ENCODE measurements at places on chromosomes 6 and 20.

- no peak for DNase-seq
Measured at GRCh38 chr6:111254779-111255166, 167.5 kb downstream of the SLC16A10 start.

GRCh38 chr6:97222903-97223302 is 60.1 kb downstream of the MMS22L start:
- DNase-seq: no peak

GRCh38 chr6:148508401-148509041 is 165.9 kb downstream of the SASH1 start:
- no peak for DNase-seq

DNA sequence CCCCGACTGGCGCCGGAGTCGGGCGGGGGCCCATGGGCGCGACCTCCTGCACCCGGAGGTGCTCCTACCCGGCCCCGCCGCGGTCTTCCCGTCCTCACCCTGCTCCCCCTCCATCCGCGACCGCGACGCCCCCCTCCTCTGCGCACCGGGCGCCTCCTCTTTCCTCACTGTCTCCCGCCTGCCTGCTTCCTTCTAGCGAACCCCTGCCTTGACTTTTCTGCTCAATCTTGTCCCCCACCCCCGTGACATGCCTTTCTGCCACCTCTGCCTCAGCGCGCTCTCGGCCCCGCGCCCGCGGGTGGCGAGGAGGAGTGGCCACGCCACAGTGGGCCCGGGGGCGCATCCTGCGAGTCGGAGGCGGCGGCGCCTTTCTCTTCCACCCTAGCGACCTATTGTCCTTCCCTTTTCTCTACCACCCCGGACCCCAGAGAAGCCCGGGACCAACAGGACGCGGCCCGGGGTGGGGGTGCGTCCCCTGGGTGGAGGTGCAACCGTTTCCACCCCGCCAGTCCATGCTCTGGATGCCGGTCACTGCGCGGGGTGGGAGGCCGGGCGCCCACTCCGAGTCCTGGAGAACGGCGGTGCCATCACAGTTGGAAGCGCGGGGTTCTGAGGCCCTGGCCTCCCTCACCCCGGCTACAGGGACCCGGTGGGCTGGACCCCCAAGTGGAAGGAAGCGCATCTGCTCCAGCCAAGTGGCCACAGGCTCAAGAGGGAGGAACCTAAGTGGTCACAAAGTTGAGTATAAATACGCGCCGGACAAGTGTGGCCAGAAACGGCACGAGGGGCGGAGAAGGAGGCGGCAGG is 2.0 kb downstream of the PDE10A start:
- DNase-seq: no peak

DNA sequence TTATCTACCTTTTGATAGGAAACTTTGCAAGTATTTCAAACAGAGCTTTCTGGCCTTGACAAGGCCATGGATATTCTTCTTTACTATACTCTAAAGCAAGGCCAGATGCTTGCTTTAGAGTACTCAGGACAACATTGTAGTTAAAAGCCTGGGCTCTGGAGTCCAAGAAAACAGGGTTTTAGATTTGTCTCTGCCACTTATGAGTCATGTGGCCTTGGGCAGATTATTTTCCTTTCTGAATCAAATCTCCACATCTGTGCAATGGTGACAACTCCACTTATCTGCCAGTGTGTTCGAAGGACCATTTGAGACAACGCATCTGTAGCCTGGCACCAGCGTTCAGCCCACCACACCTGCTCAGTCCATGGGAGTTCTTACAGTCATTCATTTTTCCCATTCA is 265.9 kb upstream of the RIN2 start:
- DNase-seq: no peak

DNA sequence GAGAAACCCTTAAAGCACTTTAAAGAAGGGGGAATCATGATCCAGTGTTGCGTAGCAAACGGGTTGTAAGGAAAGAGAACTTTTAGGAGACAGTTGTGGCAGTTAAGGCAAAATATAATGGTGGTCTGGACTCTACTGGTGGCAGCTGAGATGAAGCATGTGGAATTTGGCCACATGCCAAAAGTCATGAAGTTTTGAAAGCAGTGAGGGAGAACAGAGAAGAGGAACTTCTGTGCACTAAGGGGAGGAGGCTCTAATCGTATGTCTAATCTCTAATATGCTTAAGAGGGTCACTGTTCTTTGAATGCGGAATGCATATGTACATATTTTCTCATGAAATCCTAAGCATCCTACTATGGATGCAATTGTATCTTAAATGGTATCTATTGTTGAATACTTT is 91.5 kb downstream of the RIMS1 start:
- no peak for DNase-seq

DNA sequence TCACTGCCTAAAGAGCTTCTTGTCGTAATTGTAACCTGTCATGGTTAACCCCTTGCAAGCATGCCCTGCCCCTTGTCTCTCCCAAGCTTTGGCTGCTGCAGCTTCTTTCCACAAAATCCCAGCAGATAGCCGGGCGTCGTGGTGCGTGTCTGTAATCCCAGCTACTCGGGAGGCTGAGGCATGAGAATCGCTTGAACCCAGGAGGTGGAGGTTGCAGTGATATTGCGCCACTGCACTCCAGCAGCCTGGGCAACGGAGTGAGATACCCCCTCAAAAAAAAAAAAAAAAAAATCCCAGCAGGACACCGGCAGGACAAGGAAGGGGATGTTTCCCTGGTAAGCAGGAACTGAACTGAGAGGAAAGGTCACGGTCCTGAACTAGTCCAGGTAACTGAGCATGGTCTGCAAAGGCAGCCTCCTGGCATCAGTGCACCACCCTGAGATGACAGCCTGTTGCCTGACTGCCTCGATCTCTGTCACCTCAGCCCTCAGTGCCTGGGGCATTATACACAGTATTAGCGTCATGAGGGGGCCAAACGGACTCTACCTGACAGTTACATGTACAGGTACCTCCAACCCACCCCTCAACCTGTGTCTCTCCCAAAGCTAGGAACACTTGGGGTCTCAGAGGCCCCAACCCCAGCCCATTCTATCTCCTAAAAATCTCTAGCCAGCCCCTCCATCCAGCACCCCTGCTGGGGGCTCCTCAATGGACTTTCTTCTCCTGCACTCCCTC is 1.8 kb downstream of the LZTS3 start:
- no peak for DNase-seq

- DNase-seq: no peak
Measured at GRCh38 chr6:14757418-14757817, 488.5 kb upstream of the JARID2 start.

DNA sequence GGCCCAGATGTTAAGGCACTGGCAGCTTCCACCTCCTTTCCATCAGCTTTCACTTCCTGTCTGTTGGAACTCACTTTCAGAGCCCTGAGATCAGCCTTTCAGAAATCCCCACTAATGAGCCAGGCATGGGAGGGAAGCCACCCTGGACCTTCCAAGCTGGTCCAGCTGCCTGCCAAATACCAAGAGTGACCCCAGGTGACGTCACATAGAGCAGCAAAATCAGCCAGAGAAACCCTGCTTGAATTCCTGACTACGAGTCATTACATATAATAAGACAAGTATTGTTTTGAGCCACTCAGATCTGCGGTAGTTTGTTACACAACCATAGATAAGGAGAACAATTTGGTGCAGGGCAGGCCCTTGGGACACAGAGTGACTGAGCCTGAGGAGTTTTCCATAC is 556.0 kb upstream of the JAG1 start:
- DNase-seq: no peak

- no peak for DNase-seq
Measured at GRCh38 chr20:25302596-25302995, 54.7 kb downstream of the PYGB start.

GRCh38 chr20:15496501-15497039 is 1076.7 kb downstream of the KIF16B start:
- no peak for DNase-seq

GRCh38 chr6:108322728-108323127 is 27.9 kb downstream of the AFG1L start:
- DNase-seq: no peak

GRCh38 chr6:111850295-111850937 is 22.8 kb downstream of the FYN start:
- no peak for DNase-seq

GRCh38 chr6:169866140-169866534 is 114.7 kb downstream of the ERMARD start:
- DNase-seq: no peak

DNA sequence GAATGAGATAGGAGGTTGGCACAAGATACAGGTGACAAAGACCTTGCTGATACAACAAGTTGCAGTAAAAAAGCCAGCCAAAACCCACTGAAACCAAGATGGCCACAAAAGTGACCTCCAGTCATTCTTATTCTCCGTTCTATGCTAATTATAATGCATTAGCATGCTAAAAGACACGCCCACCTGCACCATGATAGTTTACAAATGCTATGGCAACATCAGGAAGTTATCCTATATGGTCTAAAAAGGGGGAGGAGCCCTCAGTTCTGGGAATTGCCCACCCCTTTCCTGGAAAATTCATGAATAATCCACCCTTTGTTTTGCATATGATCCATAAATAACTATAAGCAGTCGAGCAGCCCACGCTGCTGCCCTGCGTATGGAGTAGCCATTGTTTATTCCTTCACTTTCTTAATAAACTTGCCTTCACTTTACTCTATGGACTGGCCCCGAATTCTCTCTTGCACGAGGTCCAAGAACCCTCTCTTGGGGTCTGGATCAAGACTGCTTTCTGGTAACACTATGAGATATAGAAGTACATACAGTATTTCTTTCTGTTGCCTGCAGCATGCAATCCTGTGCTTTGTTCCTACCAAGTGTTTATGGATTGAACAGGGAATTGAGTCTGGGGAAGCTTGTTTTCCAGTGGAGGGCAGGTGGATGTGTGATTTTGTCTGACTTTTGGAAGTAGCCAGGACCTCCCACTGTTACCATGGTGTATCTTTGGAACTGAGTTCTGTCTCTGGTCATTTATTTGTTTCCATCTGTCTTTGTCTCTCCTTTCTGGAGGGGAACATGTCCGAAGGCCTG is 72.0 kb upstream of the TGM3 start:
- DNase-seq: no peak

DNA sequence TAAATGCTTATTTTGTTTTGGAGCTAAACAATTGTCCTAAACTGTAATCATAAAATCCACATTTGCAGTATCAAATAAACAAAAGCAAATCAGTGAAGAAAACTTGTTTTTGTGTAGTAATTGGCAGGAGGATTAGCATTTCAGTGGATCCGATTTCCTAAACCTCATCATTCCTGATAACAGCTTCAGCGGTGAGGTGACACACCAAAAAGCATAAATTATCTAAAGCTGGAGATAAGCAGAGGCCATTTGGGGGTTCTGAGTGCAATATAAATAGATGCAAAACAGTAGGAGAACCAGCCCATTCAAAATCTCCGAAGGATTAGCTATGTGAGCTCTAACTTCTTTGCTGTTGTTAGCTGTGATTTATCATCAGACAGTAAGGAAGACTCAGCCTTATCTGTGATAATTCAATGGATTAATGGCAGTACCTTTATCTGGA is 235.8 kb downstream of the EPHA7 start:
- no peak for DNase-seq

- DNase-seq: no peak
Measured at GRCh38 chr6:42158011-42158410, 15.2 kb upstream of the GUCA1A start.

DNA sequence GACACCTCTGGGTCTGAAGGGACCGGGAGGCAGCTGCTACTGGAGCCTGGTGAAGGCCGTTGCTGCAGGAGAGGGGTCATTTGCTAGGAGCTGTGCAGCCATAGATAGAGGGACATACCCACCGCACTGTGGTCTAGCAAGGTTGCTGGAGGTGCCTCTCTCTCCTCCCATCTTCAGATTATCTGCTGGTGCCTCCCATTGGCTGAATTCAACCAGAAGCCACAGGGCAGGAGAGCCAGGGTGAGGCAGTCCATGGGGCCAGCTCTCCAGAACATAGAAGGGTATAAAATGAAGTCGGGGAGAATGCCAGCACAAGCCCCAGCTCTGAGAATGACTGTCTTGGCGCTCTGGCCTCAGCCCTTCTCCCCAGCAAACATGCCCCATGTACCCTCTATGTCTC is 98.0 kb downstream of the VEGFA start:
- no peak for DNase-seq

DNA sequence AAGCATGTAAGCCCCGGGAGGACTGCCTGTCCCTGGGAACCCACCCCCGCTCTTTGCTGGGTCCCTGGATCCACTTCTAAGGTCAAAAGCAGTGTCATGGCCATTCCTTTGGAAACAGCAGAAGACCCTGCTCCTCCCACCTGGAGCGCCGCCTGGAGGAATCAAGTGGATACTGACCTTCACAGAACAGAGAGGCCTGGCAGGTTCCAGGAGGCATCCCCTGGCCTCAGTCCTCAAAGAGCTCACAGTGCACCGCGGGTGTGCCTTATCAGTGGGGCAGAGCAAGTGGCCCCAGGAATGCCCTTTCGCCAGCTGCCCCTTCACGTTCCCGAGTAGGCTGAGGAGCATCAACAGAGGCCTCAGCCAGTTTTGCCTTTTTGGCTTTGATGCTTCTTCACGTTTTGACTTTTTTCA is 11.1 kb upstream of the SLC4A11 start:
- no peak for DNase-seq

DNA sequence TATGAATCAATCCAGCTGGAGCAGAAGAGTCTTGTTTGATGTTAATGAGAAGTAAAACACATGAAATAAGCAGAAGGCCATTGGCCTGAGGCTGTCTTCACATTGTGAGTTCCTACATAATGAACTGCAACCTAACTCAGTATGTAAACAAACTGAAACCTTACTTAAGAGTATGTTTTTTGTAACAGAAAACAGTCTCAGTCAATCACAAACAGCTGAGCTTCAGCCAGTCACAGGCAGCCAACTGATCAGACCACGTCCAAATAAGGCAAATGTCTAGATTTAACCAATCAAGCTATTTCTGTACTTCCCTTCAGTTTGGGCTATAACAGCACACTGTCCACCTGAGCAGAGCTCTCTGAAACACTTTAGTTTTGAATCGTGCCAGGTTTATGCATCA is 234.7 kb downstream of the TRDN start:
- DNase-seq: no peak

- DNase-seq: no peak
Measured at GRCh38 chr6:42933205-42933604, 3.9 kb downstream of the CNPY3 start.

DNA sequence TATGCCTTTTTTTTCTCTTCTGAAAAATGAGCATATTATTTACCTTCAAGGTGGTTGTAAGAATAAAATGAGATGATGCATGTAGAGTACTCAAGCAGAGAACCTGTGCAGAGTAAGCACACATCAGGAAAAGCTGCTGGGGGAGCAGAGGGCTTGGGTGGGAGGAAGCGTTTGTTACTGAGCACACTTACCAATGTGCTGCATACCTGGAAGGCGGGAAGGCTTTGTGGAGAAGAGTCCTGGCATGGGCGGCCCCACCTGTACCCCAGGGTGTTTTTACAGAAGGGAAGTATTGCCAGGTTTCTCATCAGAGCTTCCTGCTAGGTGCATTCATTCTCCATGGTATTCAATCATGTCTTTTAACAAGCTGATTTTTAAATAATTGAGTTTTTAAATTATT is 52.9 kb downstream of the CSE1L start:
- DNase-seq: no peak

- DNase-seq: no peak
Measured at GRCh38 chr6:166365806-166366205, 16.9 kb downstream of the MPC1 start.

Data from activated CD4-positive, alpha-beta T cell treated with anti-CD3 and anti-CD28 coated beads, Interleukin-2, amount 50 U/mL, for 4 hours (primary cell).